ENCODE measurements at places on chromosomes 4 and X.

- DNase-seq = peak; percentile 20
Observed at GRCh38 chr4:152784490-152785350, 5.0 kb downstream of the ARFIP1 start.

DNA sequence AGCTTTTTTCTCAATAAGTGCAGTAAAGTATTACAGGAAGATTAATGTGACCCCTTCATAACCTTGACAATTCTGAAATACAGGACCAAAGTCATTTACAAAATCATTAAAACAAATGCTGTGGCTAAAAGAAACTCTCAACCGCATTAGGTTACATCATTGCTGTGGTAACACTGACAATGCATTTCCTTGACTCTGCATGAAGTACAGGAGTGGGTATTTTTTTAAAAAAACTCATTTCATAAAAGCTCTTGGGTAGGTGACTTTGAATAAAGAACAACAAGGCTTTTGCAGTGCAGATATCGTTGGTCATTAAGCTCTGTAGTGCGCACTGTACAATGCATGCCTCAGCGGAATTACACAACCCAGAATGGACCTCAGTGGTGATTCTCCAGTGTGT is 23.4 kb upstream of the XK start:
- no peak for DNase-seq

DNA sequence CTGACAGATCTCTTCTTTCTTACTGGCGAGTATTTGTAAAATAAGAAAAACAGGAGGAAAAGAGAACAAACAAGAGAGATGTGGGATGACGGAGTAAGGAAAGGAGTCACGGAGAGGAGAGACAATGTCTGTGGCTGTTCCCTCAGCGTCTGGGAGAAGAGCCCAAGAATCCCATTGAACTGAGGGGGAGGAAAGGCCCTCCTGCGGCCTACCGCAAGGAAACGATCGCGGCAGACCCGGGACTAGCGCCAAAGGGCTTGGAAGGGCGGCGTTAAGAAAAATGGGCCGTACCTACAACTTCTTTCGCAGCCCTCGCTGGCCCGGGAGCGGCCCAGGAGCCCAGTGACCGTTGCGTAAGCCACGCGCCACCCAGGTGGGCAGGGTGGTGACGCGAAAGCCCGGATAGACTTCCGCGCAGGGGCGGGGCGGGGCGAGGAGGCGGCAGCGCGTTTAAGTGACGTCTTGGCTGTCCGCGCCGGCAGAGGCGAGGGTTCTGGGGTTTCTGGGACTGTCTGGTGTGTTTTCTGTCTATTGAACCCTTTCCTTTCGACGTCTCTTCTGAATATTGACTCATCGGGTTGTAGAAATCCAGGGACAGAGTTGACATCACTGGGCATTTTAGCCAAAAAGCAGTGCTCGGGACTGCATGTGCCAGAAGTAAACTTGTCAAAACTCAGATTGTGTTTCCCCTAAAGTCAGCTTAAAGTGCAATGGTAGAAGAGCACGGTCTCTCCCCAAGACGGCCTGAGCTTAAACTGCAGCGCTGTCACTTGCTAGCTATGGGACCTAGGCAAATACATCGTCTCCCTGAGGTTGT is at the start of gene SLC9B1:
TSS of gene SLC9B1 (minus strand) at position 398 of the 817 bp plus-strand sequence. CDS start 27,994 bp downstream, outside the sequence.
- DNase-seq = peak; percentile 99

DNA sequence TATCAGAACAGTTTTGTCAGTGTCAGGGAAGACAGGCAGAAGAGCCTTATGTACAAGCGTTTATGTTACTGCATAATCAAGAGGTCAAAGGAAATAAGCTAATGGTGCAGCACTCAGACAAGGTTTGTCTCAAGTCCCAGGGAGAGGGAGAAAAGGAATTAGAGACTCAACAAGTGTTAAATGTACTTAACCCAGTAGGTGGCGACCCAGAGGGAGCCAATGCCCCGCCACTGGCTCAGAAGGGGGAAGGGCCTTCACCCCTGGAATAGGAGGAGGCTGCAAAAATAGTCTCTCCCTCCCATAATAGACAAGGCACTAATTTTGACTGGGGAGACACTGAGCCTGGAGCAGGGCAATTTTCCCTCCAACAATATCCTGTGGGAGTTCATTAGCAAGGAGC is 14.1 kb upstream of the PAPSS1 start:
- no peak for DNase-seq

DNA sequence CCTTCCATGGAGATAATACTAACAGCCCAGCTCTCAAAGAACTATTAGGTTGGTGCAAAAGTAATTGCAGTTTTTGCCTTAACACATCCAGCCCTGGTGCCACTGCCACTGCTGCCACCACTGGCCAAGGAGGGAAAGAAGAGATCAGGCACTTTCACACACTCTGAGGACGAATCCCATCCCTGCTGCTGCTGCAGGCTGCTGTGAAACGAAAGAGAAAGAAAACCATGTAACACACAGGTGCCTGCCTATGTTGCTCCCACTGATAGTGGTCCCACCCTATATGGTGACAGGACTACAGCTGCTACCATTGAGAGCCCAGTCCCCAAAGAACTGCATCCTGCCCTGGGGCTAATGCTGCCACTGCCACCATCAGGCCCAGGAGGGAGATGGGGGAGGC is 35.1 kb downstream of the TMLHE start:
- no peak for DNase-seq

DNA sequence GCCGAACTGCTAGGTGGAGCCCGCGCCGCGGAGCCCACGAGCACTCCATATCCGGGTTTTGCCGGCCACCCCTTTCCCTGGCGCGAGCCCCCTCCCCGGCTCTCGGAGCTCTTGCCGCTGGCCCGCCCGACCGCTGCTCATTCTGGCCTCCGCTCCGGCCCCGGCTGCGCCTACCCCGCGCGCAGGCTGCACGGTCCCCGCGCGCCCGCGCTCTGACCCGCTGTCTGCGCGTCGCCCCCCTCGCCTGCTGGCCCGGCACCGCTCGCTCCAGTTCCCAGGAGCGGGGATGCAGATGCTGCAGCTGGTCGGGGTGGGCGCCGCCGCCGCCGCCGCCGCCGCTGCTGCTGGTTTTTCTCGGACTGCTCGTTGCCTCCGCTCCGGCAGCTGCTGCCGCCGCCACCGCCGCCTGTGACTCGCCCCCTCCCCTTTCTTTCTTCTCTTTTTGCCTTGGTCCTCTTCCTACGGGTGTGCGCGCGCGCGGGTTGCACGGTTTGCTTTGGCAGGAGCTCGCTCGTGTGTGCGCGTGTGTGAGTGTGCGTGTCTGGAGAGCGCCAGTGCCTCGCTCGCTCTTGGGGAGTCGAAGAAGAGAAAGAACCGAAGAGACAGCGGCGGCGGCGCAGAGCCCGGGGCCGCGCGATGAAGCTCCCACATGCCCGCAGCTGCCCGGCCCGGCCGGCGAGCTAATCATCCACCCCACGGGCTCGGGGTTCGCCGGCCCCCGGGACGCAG is at the start of gene ADGRL3:
TSS of gene ADGRL3 (plus strand) at position 140 of the 729 bp plus-strand sequence.
- DNase-seq = peak; percentile 86

DNA sequence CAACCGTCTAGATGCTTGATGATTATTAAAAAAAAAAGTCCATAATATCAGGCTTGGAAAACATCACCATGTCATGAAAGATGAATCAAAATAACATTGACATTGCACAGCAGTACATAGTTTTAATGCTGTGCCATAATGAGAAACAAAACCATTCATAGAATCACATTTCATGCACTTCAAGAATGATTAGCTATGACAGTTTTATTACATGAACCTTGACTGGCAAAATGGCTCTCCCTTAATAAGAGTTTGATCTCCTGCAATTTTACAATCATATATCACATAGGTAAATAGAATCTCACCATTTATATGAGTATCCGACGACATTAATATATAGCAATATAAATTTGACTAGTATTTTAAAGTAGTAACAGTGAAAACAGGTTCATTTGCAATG is 49.8 kb downstream of the TECRL start:
- no peak for DNase-seq

DNA sequence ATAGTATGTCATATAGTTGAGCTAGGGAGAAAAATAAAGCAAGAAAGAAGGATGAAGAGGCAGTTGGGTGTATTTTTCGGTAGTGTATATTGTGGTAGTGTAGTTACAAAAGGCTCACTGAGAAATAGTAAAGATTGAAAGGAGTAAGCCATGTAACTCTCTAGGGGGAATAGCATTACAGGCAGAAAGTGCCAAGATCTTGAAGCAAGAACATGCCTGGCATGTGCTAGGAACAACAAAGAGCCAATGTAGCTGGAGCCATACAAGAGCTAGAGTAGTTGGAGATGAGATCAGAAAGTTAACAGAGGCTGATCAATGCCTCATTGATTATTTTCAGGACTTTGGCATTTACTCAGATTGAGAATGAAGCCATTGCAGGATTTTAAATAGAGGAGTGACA is 3.0 kb downstream of the ABCE1 start:
- DNase-seq = no peak

DNA sequence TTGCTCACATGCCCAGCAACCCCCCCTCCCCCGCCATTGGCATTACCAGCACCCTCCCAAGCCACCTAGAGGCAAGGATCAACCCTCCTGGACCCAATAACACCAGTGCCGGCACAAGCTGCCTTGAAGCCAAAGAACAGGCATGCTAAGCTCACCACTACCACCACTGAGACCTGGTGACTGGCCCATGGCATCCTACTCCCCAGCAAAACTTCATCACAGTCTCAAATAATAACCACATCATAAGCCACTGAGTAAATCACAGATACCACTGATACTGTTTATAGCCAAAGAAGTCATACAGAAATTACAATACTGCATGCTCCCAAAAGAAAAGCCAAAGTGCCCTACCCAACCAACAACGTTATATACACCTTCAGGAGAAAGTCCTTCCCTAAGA is 73.6 kb upstream of the RPL34 start:
- no peak for DNase-seq

DNA sequence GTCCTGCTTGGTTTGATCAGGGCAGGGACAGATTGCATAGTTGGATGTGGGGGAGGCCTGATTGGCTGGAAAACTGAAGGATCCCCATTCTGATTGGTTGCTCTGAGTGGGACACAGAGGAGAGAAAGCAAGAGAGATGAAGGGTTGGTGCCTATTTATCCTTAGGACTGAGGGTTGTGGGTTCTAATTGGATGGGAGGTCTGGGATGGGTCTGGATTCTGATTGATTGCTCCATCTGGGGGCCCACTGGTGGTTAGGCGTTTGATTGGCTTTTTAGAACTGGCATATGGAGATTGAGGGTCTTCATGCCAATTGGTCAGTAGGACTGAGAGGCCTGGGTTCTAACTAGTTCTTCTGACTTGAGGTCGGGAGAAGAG is 644 bp upstream of the EBP start:
- DNase-seq = no peak

DNA sequence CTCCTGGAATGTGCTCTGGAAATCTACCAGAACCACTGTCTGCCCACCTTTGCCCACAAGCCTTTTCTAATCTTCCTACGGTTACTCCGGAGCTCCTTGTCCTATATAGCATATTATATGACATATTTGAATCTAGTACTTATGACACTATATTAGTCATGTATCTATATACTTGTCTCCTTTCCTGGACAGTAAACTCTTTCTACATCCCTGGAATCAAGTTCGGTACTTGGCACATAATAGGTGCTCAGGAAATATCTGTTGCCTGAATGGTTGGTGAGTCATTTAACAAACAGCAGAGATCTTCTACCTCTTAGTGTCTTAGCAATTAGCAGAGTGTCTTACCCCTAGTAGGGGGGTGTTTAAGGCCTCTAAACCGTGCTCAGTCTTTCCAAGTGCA is 123.6 kb downstream of the RELL1 start:
- DNase-seq = no peak

DNA sequence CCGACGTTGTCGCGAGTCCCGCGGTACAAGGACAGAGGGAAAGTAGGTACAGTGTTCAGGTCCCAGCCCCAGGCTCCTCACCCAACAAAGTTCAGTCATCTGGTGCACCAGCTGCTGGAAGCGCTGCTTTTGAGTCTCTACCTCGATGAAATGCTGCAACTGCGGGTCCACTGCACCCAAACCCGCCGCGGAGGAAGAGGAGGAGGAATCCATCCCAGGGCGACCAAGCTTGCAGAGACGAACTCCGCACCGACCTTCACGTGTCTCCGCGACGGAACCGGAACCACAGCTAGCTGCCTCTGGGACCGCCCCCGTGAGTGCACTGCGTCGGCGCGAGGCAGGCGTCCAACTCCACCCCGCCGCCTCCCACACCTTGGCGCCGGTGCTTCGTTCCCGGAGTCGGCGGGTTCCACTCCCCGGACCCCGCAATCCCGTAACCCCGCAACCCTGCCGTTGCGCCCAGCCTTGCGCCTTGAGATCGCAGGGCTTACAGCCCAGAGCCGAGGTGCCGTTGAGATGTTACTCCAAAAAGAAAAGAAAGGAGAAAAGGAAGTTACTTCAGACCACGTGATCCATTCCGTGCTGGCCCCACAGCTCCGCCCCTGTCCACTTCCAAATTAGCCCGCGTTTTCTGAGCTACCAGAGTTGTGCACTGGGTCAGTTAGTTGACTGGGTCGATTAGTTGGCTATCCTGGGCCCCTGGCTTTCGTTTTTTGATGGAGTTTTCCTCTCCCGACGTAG is at the start of gene TIMM8A:
TSS of gene TIMM8A (minus strand) at position 291 of the 741 bp plus-strand sequence. CDS start at position 213, 78 bp downstream.
- peak; percentile 83 for DNase-seq

GRCh38 chr4:100494166-100494565 is 23.7 kb downstream of the EMCN start:
- DNase-seq = no peak

- DNase-seq = no peak
Observed at GRCh38 chr4:24675721-24676389, 91.5 kb upstream of the DHX15 start.

GRCh38 chr4:53185869-53186585 is 179.8 kb downstream of the SCFD2 start:
- DNase-seq = peak; percentile 59

DNA sequence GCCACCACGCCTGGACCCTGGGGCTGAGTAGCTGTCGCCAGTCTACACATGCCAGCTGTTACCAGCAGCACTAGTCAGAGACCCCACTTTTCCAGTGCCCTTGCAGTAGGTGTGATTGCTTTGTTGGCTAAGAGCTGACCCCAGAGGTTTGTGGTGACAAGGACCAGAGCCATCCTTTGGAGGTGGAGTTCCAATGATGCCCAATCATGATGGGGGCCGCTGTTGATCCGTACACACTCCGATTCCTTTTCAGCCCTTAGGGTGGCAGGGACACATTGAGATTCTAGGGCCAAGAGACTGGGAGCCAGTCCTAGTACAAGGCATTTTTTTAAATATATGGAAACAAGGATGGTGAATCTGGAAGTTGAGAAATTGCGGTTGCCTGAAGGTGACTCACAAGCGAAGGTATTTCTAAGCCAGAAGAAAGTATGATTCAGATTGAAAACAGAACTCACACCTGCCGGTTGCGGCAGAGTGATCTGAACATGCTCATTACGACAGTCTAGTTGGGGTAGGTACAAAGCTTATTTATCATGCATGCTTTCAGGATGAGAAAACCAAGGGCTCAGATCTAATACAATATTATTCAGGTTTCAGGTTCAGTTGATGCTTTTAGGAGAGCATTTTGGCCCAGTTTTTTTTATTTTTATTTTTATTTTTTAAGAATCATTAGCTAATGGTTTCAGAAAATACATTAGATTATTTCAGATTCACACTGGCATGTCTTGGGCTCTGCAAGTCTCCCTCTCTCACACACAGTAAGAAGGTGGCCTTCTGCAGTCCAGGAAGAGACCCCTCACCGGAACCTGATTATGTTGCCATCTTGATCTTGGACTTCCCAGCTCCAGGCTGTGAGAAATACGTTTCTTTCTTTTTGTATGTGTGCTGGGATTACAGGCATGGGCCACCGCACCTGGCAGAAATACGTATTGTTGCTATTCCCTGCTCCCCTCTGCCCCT is 43.4 kb downstream of the SHROOM2 start:
- peak; percentile 84 for DNase-seq

Data from astrocyte of the hippocampus (primary cell).